ENCODE measurements at places on chromosomes 6 and 20.

- no peak for DNase-seq
These were observed 29.7 kb downstream of the RPF2 start for GRCh38 chr6:111011360-111012142.

DNA sequence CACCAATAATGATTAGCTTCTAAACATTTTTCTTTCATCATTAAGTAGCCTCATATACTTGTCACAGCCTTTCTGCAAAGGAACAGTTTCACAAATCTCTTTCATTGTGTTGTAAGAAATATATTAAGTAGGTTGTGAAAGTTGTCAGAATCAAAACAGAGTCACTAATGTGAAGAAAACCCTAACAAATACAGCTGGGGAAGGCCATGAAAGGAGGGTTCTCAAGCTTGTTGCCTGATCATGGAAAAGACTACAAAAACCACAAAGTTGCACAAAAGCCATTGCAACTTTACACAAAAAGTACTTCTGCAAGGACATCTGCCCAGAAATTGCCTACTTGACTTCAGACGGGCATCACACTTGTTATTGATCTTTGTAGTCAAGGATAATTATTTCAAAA lies 216.1 kb downstream of the ALDH8A1 start:
- no peak for DNase-seq

DNA sequence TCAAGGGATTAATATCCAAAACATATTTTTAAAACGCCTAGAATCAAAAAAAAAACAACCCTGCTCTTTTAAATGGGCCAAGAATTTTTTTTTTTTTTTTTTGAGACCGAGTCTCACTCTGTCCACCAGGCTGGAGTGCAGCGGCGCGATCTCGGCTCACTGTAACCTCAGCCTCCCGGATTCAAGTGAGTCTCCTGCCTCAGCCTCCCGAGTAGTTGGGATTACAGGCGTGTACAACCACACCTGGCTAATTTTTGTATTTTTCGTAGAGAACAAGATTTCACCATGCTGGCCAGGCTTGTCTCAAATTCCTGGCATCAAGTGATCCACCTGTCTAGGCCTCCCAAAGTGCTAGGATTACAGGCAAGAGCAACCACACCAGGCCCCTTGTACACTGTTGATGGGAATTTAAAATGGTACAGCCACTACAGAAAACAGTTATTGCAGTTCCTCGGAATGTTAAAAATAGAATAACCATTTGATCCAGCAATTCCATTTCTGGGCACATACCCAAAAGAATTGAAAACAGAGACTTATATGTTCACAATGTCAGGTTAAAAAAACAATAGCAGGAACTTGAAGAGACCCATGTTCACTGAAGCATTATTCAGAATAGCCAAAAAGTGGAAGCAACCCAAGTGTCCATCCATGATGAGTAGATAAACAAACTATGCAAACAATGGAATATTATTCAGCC lies 3.1 kb upstream of the MYL9 start:
- no peak for DNase-seq

DNA sequence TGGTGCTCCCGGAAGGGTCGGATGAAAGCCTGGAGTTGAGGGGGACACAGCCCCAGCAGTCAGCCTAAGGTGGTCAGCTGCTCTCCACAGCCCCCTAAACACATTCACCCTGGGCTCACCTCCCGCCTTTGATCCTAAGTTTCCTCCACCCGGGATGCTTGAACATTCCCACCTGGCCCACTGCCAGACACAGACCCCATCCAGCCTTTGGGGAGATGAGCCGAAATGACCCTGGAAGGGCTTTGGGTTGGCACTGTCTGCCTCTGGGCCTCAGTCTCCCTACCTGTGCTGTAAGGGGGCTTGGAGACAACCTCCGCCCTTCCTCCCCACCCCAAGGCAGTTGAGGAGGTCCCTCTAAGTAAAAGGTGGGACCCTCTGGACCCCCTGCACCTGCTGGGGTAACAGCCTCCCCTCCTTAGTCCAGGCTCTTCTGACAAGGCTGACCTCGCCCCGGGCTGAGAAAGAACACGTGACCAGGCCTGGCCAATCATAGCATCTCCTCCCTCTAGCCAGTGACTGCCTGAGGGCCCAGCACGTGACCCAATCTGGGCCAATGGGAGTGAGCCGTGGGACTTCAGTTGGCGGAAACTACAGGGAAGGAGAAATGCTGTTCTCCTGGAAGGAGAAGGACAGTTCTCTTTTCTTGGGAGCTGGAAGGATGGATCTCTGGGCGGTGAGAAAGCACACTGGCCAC lies 16.9 kb upstream of the UBE2V1 start:
- DNase-seq: no peak

GRCh38 chr20:33296206-33296605 lies 13.2 kb downstream of the BPIFB1 start:
- DNase-seq: no peak

DNA sequence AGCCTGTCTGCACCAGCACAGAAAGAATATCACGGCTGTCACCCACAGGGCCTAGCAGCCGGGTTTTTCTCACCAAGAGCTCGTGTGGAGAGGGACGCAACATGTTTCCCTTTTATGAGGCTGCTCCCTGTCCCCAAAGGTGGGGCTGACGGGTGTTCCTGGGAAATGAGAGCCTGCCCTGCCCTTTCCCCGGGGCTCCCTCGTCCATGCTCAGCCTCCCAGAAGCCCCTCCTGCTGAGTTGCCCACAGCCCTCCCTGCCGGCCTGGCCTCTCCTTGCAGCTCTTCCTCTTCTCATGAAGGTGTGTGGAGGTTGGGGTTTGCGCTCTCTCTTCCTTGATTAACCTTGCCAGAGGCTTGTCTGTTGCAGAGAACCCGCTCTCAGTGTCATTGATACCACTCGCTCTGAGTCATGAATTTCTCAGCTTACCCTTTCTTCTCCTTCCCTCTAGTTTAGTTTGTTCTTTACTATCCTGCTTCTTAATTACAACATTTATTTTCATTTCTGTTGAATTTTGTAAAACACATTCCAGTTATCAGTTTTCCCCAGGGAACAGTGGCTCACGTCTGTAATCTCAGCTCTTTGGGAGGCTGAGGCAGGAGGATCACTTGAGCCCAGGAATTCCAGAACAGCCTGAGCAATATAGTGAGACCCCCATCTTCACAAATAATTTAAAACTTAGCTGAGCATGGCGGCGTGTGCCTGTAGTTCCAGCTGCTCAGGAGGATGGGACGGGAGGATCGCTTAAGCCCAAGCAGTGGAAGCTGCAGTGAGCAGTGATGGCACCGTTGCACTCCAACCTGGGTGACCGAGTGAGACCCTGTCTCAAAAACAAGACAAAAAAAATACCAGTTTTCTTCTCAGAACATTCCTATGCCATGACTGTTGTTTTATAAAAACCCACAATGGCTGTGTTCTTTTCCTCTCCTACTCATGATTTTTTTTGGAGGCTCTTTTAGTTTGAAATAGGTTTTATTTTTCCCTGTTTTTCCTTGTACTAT lies 103.8 kb downstream of the TMEM242 start:
- no peak for DNase-seq

DNA sequence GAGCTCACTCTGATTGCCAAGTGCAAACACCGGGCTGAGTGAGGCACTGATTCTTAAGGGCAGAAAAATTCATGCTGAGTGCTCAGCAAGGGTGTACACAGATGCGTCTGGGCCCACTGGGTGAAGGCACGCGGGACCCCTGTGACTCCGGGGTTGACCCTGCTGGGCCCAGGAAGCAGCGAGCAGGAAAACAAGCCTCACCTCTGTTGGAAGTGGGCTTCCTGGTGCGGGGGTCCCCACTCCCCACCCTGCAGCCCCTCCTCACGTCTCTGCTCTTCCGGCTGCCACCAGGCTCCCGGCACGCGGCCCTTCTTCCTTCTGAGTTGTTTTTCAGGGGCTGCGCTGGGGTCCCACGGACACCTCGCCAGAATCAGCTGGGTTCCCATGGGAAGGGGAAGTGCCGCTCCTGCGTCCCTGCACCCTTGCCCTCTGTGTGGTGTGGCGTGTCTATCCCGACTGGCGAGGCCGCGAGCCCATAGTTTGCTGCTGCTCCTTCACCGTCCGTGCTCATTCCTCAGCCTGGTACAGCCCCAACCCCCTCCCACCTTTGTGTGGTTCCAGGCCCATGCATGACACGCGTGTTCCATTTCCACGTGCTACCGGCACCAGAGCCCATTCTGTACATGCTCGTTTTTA lies 80.6 kb upstream of the BHLHE23 start:
- no peak for DNase-seq

GRCh38 chr6:71171497-71172070 lies 117.0 kb upstream of the OGFRL1 start:
- DNase-seq: no peak

- DNase-seq: peak; percentile 41
These were observed 3.6 kb downstream of the IPCEF1 start for GRCh38 chr6:154352898-154353585.

GRCh38 chr6:6704103-6705060 lies 115.9 kb downstream of the LY86 start:
- DNase-seq: no peak

GRCh38 chr6:85008296-85009009 lies 244.1 kb upstream of the TBX18 start:
- DNase-seq: no peak

- DNase-seq: no peak
These were observed 207.5 kb downstream of the ZNF217 start for GRCh38 chr20:53385941-53386767.

DNA sequence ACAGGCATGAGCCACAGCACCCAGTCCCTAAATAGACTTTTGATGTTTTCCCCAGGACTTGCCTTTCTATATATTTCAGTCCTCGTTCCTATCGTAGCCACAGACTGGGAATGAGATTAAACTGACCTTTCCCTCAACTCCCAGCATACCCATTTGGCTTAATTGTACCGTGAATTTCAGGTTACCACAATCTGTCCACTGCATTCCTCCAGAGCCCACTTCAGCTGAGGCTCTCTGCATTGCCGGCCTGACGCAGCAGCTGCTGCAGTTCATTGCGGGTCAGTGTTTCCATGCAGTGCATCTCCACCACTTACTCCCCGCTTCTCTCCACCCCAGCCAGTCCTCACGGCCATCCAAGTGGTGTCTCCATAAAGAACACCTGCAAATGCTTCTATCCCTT lies 103.1 kb upstream of the RIN2 start:
- no peak for DNase-seq

- DNase-seq: no peak
These were observed 733.8 kb upstream of the FLRT3 start for GRCh38 chr20:15071085-15071808.

GRCh38 chr6:135233686-135234491 lies 52.8 kb downstream of the MYB start:
- DNase-seq: no peak

DNA sequence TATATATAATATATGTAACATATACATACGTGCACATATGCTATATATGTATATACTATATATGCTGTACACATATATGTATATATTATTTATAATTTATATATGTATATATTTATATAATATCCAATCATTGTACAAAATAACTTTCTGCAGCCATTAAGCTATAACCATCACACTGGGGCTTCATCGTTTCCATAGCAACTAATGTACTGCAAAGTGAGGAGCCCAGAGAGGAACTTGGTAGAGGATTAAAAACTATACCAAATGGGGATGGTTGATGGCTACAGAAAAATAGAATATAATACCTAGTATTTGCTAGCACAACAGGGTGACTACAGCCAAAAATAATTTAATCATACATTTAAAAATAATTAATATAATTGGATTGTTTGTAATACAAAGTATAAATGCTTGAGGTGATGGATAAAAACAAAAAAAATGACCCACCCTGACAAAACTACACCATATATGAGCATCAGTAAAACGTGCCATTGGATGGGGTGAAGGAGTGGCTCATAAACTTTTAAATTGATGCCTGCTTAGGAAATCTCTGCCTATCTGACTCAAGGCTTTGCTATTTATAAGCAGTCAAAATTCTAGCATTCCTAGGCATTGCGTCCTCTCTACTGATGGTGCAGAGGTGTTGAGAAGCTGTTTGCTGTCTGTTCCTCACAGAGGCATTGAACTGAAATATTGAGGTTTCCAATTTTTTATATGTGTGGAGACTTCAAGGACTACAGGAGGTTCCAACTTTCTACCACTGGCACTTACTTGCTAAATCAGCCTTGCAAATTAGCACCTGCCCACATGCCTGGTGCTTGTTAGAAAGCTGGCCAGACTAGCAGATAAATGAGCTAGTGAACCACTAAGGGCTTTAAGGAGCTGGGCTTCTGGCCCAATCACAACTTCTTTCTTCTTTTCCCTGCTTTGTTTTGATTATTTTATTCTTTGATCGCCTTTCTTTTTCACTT lies 190.1 kb downstream of the SCP2D1 start:
- DNase-seq: no peak

DNA sequence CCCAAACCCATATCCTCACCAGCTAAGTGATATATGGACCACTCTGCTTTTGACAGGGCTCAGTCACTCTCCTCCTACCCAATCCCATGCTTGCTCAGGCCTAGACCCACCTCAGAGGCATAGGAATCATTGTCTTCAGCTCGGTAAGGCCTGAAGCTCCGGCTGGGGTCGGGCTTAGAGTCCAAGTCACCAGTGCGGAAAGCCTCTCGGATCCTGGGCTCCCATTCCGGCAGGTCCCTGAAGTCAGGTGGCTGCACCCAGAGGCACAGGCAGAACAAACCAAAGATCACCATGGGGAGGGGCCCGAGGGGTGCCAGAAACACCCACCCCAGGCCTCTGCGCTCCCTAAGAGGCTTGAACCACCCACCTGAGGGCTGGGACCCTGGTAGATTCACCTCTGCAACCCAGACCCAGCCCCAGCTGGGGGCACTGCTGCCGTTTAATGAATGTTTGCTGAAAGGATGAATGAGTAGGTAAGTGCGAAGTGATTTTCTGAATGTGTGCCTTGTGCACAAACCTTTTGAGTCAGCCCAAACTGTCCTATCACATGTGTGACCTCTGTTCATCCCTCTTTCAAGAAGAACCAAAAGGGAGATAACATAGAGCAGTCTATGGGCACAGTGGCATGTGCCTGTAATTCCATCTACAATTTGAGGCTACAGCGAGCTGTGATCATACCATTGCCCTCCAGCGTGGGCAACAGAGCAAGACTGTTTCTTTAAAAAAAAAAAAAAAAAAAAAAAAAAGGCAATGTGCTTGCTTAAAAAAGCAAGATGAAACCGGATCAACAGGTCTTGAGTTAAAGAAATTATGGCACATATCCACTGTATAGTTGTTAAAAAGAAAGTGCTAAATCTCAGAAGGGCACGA lies 39.3 kb upstream of the DSN1 start:
- no peak for DNase-seq

DNA sequence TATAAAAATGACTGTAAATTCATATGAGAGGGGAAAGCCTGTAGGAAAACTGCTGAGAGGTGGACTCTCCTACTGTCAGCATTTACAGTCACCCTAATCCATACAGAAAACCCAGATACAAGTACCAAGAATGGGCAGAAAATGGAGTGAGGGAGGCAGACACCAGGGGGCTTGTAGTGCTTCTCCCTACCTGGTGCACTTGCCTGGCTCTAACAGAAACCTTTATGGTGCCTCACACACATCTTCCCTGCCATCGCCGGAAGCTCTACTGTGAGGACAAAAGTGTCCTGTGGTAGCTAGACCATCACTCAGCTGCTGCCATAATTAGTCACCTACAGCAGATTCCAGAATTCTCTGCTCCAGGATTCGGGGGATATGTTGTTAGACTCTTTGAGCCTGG lies 441.3 kb downstream of the TFAP2B start:
- DNase-seq: no peak

All from stimulated activated naive CD8-positive, alpha-beta T cell treated with anti-CD3 and anti-CD28 coated beads, Interleukin-15, Interleukin-2, amounts not matched to agents 100 U/mL and 50 U/mL, for 24 hours (primary cell).